BJ (cell line): ENCODE measurements at places on chromosomes 3 and 15. TPM values are rescaled to one million over a fixed set of nuclear protein-coding genes. Genes with fewer than 3 reads are reported as not detected.

Gene HIGD2B
- polyA plus RNA-seq = not detected in 2 replicates

GRCh38 chr3:11739706-11740105 lies 96.0 kb upstream of the VGLL4 start:
- no peak for DNase-seq

DNA sequence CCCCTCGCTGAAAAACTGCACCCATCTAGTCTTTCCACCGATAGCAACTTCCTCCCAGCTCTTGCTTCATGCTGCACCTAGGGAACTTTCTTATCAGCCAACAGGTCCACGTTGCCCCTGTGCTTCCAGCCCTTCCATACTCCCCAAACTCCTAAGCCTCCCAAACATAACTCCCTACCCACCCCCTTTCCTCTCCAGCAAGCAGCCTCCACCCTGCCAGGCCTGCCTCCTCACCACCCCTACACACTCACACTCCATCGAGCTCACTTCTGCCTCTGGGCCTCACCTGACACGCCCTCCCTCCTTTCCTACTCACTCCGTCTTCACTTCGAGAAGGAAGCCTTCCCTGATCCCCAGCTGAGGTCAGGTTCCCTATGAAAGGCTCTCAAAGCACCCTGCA lies 8.1 kb downstream of the INSYN1 start:
- no peak for DNase-seq

Gene PLA2G4E
- not detected in 2 replicates for polyA plus RNA-seq
